AG09309 (cell line): ENCODE measurements at places on chromosomes 1 and 21.

DNA sequence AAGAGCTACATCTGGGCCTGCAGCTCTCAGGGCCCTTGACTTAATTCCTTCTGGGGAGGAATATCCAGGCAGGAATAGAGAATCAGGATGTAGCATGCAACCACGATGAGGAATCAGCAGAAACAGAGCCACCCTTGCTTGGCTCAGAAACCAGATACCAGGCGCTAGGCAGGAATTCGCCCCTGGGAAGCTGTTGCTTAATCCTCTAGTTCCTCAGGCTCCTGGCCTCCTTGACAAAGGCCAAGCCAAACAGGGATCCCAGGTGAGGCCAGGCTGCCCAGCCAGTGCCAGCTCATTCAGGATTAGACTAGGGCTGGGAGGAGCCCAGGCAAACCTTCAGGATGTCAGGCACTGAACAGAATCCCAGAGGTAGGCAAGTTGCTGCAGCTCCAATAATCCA, 48.2 kb upstream of the IRF2BP2 start:
- peak; percentile 46 for DNase-seq

DNA sequence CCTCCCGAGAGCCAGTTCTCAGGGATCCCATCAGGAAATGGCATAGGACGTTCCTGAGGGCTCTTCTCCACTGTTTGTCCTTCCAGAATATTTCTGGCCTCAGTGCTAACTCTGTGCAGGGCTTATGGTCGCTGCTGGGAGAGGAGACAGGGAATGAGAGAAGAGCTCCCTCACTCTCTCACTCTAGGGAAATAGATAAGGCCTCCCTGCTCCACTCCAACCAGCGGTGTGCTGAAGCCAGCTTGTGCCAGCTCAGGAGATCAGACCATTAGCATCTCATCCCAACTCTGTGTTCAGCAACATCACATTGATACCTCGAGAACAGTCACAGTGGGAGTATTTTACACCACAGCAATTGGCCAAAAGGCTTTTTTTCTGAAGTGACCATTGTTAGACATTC, 49.2 kb upstream of the ZC3H12A start:
- no peak for DNase-seq

DNA sequence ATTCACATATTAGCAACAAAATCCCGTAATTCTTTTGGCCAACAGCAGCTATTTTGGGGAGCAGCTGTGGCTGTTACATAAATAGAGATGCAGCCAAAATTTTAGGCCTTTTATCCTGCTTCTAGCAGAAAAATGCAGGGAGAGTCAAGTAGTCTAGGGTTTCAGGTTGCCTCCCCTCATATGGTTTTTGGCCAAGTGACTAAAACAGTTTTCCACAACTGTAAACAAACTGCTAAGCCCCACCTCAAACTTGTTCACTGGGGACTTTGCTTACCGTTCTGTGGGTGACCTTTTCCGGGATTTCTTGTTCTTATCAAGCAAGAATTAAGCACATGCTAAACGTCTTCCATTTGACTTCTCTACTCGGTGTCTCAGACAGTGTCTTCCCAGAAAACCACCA, 133.4 kb downstream of the EDEM3 start:
- DNase-seq, result no peak

DNA sequence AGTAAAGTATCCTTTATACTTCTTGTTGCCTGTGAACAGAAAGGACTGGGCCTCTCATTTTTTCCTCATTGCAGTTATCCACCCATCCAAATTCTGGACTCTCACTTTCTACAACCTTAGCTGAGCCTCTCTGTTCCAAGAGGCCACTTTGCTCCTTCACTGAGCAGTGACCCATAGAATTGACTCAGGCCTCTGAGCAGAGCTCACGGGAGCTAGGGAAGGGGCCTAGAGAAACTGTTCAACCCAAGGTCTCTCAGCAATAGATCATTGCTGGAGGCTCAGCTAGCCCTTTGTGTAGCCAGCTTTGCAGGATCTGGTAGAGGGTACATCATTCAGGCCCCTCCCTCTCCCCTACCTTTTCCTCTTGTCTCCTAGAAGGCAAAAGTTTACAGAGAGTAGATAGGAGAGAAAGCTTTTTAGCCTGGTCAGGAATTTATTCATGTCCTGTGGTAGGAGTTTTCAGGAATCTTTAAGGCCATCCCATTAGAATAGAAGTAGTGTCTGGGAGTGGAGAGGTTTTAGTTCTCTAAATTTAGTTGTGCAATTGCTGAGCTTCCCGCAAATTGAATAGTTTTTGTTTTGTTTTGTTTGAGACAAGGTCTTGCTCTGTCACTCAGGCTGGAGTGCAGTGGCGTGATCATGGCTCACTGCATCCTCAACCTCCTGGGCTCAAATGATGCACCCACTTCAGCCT, 6.7 kb downstream of the INTS3 start:
- no peak for DNase-seq

- no peak for DNase-seq
These were observed 63.6 kb upstream of the KIF26B start for GRCh38 chr1:245091171-245091621.

DNA sequence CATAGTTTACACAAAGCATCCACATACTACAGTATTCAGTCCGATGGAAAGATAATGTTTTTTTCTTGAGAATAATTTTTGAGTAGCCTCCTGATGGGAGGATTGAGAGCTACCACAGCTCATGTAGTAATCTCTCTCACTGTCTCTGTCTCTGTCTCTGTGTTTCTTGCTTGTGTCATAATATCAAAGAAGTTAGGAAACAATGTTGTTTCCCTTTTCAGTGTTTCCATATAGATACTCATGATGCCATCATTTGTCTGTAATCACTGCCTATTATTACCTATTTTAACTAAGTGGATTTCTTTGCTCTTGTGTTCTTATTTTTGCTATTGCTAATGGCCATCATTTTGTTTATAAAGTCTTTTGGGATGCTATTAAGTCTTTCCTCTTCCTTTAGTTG, 367.7 kb downstream of the NEGR1 start:
- no peak for DNase-seq

DNA sequence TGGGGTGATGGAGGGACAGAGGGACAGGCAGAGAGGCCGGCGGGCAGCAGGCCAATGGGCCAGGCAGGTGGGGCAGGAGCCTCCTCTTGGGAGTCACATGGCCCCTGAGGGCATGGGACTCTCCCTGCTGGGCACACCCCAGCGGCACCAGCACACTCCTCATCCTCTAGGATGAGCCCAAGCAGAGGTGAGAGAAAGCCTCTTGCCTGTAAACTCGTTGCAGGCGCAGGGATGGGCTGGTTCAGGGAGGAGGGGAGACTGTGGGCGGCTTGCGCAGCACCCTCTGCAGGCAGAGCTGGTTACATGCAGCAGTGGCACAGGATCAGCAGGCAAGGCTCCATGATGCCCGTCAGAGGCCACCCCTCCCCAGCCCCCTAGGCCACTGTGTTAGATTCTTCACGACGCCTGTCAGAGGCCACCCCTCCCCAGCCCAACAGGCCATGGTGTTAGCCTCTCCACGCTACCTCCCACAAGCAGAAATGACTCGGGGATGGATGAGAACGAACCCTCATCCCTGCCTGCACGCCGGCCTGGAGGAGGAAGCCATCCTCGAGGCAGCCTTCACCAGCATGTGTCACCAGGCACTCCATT, 209.7 kb upstream of the VAMP3 start:
- DNase-seq, result no peak

DNA sequence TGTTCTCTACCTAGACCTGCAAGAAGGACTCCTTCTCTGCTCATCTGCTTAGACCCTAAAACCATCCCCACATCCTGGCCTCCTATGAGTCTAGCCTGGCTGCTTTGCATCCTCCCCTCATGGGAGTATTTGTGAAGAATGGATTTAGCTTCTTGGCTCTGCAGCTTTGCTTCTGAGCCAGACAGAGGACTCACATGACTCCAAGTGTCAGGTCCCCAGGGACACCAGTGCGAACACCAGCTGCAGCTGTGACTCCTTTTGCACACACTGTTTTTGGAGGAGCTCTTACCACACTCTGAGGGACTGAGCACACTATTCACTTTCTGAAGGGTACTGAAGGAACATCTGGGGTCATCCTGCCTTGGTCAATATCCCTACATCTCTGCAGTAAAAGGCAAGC, 131.8 kb upstream of the SGIP1 start:
- DNase-seq, result no peak

GRCh38 chr1:150176593-150176992, 26.9 kb downstream of the PLEKHO1 start:
- no peak for DNase-seq

- no peak for DNase-seq
These were observed 102.4 kb upstream of the ST6GALNAC5 start for GRCh38 chr1:76764638-76765454.

GRCh38 chr21:16504281-16504680, 774.5 kb downstream of the USP25 start:
- no peak for DNase-seq

DNA sequence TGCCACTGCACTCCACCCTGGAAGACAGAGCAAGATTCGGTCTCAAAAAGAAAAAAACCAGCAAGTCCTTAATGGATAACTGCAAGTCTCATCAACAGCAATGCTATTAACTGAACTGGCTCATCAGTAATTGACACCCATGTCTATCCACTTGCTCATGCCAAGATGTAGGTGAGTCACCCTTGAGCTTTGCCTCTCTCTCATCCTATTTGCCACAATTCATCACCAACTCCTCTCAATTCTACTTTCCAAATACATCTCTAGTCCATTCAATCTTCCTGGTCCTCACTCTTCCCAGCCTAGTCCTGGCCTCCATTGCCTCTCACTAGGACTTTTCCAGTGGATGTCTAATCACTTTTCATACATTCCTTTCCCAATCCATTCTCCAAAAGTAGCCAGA, 103.7 kb upstream of the PRMT6 start:
- no peak for DNase-seq

GRCh38 chr1:15885701-15886610, 38.4 kb downstream of the SPEN start:
- DNase-seq, result peak; percentile 71

DNA sequence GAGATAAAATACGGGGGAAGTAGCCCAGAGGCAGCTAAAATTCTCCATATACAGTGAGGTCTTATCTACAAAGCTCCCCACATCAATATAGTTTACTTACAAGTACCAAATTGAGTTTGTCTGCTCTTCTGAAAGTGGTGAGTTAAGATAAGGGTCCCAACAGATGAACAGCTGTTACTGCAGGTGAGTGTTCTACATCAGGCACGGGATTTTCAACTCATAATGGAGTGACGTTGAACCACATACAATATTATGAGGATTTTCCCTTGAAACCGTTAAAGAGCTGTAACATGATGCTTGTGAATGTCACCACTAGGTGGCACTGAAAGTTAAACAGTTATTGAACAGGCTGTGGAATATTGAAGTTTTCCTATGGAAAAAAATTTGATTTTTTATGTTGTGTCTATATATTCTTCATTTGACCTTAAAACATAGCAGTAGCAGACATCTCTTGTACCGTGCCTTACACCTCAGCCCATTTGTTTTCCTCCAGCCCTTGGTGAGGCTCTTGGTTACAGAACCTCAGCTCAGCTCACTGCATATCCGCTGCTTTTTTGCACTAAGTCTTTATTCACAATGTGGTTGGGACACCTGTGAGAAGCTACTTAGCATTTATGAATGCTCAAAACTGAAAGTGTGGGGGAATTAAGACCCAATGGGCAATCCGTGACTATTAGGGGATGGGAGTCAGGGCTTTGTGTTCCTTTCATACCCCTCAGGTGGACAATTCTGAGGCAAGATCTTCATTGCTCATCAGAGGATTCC, 23.2 kb downstream of the CD1D start:
- DNase-seq, result peak; percentile 33
